ENCODE measurements at places on chromosomes 13 and 19.
A peak's percentile ranks its signal among the peaks of the same experiment; 100 is the strongest.

DNA sequence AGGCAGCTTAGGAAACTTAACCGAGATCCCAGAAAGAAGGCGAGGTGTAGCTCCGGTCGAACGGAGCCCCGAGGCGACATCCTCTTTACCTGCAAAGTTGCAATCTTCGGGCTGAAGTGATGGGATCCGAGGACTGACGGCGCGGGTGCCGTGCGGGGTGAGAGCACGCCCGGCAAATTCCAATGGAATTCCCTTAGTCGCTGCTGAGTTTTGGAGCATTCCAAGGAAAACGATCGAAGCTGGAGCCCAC lies 141 bp downstream of the TRPC4 start:
- no peak for DNase-seq

DNA sequence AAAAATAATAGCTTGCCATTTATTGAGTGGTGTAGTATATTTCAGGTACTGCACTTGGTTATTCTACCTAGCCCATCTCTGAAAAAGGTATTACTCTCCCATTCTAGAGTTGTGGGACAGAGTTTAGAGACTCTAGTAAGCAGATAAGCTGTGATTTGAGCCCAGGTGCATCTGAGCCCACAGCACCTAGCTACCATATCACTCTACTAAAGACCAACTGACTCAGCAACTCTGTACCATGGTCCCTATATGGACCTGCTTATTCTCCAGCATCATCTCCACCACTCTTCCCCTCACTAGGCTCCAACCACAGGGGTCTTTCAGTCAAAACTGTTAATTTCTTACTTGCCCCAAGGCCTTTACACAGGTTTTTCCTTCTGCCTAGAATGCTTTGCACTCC lies 64.4 kb downstream of the UBL3 start:
- DNase-seq: no peak

- DNase-seq: no peak
Measured at GRCh38 chr13:63901630-63902029, 2486.0 kb upstream of the PCDH20 start.

GRCh38 chr19:57712222-57712621 lies 3.2 kb upstream of the ZNF154 start:
- DNase-seq: no peak

DNA sequence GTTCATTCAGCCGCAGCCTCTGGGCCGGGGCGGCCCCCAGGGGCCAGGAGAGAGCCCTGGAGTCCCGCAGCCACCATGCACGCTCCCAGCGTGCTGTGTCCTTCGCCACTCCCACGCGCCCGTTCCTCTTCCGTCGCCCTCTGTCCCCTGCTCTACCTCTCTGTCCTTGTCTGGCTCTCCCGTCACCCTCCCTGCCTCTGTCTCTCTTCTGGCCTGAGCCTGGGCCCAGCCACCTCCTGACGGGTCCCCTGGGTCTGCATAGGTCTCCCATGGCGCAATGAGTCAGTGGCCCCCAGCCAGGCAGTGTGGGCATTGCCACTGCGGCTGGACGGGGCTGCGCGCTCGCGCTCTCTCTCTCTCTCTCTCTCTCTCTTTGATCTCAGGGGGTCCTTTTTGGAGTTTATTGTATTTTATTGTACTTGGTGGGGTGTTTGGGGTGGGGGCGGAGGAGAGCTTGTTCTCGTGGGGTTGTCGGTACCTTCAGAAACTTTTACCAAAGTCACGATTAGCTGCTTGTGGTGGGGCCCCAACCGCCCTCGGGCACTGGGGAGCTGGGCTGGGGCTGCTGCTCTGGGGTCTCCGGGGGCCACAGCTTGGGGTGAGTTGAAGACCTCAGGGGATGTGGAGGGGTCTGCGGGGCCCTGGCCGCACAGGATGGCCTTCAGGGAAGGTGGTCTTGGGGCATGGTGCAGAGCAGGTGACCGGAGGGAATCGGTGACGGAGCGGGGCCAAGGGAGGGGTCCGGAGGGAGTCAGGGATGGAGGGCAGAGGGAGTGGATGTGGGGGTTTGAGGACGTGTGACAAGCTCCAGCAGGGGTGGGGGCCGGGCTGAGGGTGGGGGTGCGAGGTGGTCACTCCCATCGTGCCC lies 1.7 kb upstream of the TGFBR3L start:
- DNase-seq: no peak

GRCh38 chr19:7648265-7649014 lies 11.5 kb downstream of the STXBP2 start:
- no peak for DNase-seq

DNA sequence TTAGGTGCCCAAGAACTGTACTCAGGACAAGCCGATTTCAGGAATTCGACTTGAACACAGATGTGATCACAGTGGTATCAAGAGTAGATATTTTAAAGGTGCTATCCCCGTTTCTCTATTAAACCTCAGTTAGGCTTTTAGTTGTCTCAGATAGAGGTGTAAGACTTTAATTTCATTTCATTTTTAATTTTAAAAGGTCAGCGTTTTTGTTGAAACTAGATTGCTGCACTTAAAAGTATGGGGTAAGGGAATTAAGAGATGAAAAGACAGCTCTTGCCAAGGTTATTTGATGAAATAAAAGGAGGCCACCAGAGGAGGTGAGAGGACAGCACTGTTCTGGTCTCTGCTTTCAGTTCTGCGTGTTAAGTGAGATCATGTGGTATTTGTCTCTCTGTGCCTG lies 48.6 kb downstream of the SPATA13 start:
- no peak for DNase-seq

- no peak for DNase-seq
Measured at GRCh38 chr19:45473367-45473681, 5.5 kb downstream of the FOSB start.

DNA sequence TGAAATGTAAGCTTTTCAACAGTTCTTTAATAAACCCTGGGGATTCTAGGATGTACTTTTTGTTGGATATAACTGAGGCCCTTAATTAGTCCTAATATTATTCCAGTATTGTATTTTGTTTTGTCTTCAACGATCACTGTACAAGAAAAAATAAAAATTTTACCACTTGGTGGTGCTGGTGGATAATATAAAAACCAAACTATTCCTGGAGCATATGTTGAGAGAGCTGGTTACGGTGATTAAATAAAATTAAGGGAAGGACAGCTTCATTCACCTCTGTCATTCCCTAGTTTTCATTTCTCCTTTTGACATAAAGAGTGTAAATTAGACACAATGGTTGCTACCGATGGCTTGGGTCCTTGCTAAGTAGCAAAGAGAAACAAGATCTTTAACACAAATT lies 598.6 kb upstream of the PCDH20 start:
- DNase-seq: no peak

- no peak for DNase-seq
Measured at GRCh38 chr19:14378890-14379289, 2.4 kb upstream of the ADGRE5 start.

- no peak for DNase-seq
Measured at GRCh38 chr19:54420383-54421168, 5.3 kb downstream of the TTYH1 start.

- DNase-seq: no peak
Measured at GRCh38 chr19:5536337-5536894, 31.3 kb downstream of the TINCR start.

DNA sequence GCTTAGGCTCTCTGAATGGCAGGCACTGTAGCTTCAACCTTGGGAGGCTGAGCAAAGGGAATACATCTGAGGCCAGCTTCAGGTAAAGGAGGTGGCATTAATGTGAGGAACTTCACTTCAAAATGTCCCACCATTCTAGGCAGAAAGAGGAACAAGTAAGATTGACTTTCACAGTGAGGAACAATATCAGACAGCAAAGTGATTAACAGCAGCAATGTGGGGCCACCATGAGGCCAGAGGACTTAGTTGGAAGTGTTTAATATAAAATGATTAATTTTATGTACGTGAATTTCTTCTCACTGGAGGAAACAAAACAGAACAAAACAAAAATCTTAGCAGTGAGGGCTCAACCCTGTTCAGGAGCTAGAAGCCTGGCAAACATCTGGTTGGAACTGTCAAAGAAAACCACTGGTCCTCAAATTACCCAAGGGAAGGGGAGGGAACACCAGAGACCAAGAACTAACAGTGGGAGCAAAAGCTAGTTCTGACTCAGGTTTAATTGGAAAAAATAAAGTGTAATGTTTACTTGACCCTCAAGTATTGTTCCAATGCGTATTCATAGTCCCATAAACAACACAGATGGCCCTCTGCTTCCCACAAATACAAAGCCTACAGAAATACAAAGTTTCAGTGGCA lies 43.9 kb upstream of the FRY start:
- no peak for DNase-seq

DNA sequence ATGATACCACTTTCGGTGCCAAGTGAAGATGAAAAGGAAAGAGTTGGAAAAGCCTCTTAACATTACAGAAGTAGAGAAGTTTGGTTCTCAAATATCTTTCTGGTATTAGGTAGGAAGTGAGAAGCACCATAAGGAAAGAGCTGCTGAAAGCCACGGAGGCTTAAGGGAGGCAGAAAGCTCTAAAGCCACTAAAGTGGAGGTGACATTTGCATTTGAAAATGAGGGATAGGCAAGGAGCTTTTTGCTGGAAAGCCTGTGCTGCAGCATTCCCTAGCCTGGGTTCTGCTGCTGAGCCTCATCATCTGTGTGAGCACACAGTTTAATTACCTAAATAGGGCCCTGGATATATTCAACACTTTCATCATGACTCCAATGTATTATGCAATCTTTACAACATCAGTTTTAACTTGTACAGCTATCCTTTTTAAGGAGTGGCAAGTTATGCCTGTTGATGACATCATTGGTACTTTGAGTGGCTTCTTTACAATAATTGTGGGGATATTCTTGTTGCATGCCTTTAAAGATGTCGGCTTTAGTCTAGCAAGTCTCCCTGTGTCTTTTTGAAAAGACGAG lies 315.4 kb downstream of the RBM26 start:
- no peak for DNase-seq

- DNase-seq: peak; percentile 61
Measured at GRCh38 chr19:1104311-1105007, 665 bp downstream of the GPX4 start.

GRCh38 chr13:46717856-46718255 lies 79.1 kb downstream of the ESD start:
- no peak for DNase-seq

- DNase-seq: peak; percentile 62
Measured at GRCh38 chr19:55014714-55015113, 23.4 kb downstream of the GP6 start.

GRCh38 chr19:45168767-45169351 lies 8.1 kb upstream of the NKPD1 start:
- DNase-seq: no peak

GRCh38 chr19:51794885-51795490 lies at the start of gene FPR3:
TSS of gene FPR3 (plus strand) at chr19:51795157. CDS start at chr19:51823749, 28,592 bp downstream.
- no peak for DNase-seq

- no peak for DNase-seq
Measured at GRCh38 chr19:51342631-51343569, 961 bp upstream of the VSIG10L start.

GRCh38 chr19:48900477-48901406 lies 630 bp downstream of the NUCB1 start:
- DNase-seq: no peak

DNA sequence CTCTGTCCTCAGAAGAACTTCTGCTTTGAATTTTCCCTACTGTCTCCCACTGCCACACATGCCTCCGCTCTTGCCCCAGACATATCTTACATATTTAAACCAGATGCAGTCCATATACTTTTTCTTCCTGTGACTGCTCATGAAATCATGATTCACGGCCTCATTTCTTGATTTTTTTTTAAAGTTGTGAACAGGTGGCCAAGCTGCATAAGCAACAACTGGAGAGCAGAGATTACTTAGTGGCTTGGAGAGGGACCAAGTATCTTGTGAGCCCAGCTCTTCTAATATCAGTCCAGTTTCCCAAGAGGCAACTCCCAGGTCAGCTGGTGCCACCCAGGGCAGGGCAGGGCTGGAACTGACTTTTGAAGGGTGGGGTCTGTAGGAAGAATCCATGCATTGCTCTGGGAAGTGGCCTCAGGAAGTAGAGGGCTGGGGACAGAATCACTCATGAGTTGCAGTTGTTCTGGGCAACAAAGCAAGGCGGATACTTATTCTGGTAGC lies 152.4 kb downstream of the LMO7 start:
- no peak for DNase-seq

- DNase-seq: no peak
Measured at GRCh38 chr13:40667622-40667978, 1.2 kb upstream of the FOXO1 start.

- DNase-seq: no peak
Measured at GRCh38 chr19:38551450-38551813, 66.3 kb downstream of the MAP4K1 start.

- peak; percentile 4 for DNase-seq
Measured at GRCh38 chr13:113078902-113079780, 26.4 kb upstream of the F7 start.

GRCh38 chr19:50427997-50428425 lies 4.7 kb upstream of the MYBPC2 start:
- DNase-seq: no peak

DNA sequence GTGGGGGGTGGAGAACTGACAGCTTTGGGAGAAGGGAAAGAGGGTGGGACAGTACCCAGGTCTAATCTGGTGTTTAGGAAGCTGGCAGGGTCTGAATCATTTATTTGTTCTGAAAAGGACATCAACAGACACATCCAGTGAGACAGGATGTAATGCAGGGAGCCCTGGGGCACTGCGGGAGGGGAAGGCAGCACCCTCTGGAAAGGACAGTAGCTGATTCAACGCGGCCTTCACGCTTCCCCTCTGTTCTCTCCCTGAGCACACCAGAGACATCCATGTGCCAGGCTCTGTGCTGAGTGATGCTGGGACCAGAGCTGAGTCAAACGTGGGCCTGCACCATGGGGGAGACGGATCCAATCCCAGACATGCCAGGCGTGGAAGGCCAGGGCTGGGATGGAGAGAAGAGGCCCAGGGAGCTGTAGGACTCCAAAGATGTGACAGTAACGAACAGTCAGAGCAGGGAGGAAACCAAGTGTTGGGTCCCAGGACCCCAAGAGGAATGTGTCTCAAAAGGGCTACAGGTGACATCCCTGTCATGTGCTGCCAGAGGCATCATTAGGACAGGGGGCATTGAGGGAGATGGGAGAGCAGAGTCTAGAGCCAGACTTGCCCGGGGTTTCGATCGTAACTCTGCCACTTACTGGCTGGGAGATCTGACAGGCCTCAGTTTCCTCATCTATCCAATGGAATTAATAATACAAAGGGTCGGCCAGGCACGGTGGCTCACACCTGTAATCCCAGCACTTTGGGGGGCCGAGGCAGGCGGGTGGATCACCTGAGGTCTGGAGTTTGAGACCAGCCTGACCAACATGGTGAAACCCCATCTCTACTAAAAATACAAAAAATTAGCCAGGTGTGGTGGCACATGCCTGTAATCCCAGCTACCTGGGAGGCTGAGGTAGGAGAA lies 1.7 kb downstream of the ETFB start:
- DNase-seq: no peak

GRCh38 chr19:19053508-19054314 lies 10.1 kb upstream of the SLC25A42 start:
- DNase-seq: peak; percentile 38

DNA sequence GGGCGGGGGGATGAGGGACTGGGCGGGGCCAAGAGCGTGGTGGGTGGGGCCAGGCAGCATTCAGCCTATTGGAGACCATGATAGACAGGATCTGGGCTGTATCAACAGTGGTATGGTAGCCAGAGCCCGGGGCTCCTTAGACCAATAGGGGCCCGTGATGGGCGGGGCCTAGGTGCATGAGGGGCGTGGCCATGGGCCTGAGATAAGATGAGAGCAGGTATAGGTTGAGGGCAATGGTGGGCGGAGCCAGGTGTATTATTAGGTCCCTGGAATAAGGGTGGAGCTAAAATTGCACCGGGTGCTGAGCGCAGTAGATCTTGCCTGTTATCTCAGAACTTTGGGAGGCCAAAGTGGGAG lies 5.3 kb downstream of the ABCA7 start:
- peak; percentile 26 for DNase-seq

- DNase-seq: no peak
Measured at GRCh38 chr19:29303719-29304090, 90.8 kb upstream of the UQCRFS1 start.

All from kidney capillary endothelial cell (primary cell).